HepG2 (cell line): ENCODE measurements at places on chromosomes 4 and X.

- no peak for DNase-seq
Observed at GRCh38 chr4:169221662-169222061, 49.1 kb downstream of the SH3RF1 start.

GRCh38 chrX:95622200-95622599 is 1062.4 kb upstream of the DIAPH2 start:
- DNase-seq: no peak

- no peak for DNase-seq
Observed at GRCh38 chrX:153321381-153322124, at the start of gene PNMA6F. TSS of gene PNMA6F (minus strand) at chrX:153321767. CDS start at chrX:153320674, 1,093 bp downstream.

DNA sequence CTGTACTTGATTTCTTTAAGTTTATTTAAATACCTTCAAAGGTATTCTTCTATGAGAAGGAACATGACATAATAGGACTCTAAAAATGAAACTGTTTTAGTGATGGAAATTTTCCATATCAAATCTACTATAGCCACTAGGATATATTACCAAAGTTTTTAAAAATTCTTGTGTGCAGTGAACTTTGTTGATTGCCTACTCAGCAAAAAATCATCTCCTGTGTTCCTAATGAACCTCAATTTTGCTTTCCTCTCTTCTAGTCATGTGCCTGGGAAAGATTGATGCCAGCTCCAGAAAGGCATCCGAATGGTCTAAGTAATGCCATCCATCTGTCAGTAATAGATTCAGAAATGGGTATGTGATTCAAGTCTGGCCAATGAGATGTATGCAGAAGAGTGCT is 111.1 kb downstream of the ANXA3 start:
- no peak for DNase-seq

GRCh38 chr4:78766026-78766425 is 10.1 kb upstream of the BMP2K start:
- DNase-seq: no peak

DNA sequence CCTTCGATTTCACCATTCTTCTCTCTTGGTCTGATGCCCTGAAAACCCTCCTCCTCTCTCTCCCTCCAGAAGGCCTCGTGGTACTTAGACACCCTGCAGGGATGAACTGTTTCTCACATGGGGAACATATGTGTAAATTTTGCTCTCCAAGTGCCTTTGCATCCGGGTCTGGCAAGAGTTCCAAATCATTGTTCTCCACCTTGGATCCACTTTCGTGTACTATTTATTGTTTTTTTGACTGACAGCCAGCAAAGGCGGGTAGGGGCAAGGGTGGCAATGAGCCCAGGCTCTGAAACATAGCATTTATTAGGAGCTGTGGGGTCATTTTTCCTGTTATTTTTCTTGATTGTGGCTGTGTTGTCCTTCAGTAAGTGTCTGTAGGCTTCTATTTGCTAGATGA is 81.7 kb downstream of the RTL5 start:
- DNase-seq: no peak

DNA sequence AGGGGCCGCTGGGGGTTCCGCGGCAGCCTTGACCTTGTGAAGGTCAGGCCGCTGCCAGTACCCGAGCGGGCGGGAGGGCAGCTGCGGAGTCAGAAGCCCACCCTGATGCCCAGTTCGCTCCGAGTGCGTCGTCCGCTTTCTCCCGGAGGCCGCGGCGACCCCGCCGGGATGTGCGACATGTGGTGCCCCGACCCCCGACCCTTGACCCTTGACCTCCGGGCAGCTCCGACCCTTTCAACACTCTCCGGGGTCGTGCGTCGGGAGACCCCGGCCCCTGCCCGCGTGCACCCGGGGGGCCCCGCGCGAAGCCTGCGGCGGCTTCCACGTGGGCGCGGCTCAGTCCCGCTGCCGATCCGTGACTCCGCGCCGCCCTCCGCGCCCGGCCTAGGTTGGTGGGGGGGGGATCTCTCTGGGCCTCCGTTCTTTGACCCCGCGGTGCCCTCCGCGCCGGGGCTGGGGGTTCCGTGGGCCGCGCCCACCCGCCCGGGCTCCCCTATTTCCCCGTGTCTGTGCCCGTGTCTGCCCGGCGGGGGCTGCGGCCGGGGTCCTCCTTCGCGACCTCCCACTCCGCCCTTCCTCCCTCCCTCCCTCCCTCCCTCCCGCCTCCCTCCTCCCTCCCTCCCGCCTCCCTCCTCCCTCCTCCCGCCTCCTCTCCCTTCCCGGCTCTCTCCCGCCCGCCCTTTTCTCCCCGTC is 609 bp upstream of the SLC25A6 start:
- DNase-seq: no peak

- DNase-seq: no peak
Observed at GRCh38 chrX:147779173-147779572, 132.5 kb upstream of the FMR1 start.

GRCh38 chrX:135006187-135006586 is 15.4 kb downstream of the SMIM10 start:
- no peak for DNase-seq

- DNase-seq: no peak
Observed at GRCh38 chr4:22485737-22486136, 30.1 kb downstream of the ADGRA3 start.

- no peak for DNase-seq
Observed at GRCh38 chr4:81827577-81828202, 356.0 kb upstream of the RASGEF1B start.

DNA sequence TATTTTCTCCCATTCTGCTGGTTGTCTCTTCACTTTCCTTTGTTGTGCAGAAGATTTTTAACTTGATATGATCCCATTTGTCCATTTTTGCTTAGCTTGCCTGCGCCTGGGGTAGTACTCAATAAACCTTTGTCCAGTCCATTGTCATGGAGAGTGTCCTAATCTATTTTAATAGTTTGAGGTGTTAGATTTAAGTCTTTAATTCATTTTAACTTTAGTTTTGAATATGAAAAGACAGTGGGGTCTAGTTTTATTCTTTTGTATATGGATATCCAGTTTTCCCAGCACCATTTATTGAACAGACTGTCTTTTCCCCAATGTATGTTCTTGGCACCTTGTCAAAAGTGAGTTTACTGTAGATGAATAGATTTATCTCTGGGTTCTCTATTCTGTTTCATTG is 76.0 kb upstream of the ITM2A start:
- no peak for DNase-seq

- DNase-seq: no peak
Observed at GRCh38 chr4:183347146-183347545, 24.9 kb upstream of the CLDN24 start.

DNA sequence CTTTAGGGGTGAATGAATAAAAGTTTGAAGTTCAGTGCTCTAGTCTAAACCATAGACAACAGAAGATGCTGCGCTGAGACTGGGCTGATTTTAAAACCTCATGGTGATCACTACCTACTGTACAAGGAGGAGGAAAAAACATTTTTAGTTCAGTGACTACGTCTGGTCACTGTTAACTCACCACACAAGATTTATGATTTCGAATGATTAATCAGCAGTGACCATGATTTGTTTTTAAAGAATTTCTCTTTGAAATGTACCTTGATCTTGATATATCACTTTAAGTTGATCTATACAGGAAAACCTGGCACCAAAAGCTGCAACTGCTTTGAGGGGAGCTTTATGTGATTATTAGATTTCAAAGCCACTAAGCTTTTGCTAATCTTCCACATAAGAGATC is 286.3 kb downstream of the PDGFC start:
- DNase-seq: no peak

DNA sequence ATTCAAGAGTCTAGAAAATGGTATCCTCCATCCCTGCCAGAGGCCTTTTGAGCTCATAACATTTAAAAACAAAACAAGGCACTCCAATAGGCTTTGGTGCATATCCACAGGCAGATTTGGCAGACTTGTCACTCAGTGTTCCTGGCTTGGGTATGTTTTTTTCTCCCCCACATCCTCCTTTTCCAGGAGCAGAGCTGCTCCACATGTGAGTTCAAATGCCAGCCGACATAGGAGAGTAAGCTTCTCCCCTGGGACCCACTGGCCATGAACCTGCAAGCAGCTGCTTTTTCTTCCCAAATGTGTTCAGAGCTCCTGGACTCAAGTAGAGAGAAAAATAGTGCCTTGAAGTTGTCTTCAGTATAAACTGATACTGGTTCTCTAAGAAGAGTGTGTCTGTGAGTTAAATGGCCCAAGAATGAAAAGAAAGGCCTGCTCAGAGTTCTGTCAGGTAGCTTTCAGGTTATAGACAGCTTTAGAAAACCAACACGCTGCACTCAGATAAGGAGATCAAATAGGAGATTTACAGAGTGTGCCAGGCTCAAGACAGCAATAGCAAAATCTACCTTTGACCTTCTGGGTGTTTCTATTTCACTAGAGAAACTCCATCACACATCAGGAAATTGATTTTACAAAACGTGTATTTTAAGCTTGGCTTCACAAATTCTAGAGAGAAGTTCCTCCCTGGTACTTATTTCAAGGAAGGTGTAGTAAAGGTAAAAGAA is 162.5 kb upstream of the GALNT7 start:
- no peak for DNase-seq
